ENCODE measurements at places on chromosomes 4 and X.

GRCh38 chrX:43898406-43899035 is 16.3 kb upstream of the MAOB start:
- no peak for DNase-seq

- no peak for DNase-seq
Measured at GRCh38 chrX:133726211-133726630, 259.2 kb downstream of the GPC3 start.

GRCh38 chr4:147103403-147103946 is 157.8 kb upstream of the TTC29 start:
- DNase-seq, result no peak

GRCh38 chr4:1590244-1590643 is 93.9 kb downstream of the FAM53A start:
- no peak for DNase-seq

GRCh38 chr4:74632634-74633033 is 161.7 kb downstream of the BTC start:
- no peak for DNase-seq

- DNase-seq, result no peak
Measured at GRCh38 chr4:113899271-113900070, 80.0 kb downstream of the ARSJ start.

DNA sequence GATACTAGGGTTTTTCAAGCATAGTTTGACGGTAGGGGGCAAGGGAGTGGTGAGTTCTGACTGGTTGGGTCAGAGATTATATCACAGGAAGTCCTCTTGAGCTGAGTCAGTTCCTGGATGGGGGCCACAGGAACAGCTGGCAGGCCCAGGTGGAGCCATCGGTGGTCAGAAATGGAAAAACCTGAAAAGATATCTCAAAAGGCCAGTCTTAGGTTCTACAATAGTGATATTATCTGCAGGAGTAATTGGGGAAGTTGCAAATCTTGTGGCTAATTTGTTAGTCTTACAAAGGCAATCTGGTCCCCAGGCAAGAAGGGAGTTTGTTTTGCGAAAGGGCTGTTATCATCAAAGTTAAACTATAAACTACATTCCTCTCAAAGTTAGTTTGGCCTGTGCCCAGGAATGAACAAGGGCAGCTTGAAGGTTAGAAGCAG is 159.3 kb downstream of the PTCHD1 start:
- DNase-seq, result no peak

DNA sequence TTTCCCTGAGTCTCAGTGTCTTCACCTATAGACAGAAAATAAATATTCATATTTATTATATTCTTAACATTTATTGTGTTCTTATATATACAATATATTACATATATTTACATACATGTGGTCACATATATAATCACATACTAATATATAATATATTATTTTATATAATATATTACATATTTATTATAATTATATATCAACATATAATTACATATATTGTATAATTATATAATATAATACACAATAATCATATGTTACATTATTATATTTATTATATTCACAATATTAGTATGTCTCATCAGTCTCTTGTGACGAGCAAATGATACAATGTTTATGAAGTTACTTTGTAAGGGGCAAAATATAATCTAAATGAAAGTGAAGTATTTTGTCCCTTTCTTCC is 87.7 kb downstream of the KDR start:
- DNase-seq, result no peak

DNA sequence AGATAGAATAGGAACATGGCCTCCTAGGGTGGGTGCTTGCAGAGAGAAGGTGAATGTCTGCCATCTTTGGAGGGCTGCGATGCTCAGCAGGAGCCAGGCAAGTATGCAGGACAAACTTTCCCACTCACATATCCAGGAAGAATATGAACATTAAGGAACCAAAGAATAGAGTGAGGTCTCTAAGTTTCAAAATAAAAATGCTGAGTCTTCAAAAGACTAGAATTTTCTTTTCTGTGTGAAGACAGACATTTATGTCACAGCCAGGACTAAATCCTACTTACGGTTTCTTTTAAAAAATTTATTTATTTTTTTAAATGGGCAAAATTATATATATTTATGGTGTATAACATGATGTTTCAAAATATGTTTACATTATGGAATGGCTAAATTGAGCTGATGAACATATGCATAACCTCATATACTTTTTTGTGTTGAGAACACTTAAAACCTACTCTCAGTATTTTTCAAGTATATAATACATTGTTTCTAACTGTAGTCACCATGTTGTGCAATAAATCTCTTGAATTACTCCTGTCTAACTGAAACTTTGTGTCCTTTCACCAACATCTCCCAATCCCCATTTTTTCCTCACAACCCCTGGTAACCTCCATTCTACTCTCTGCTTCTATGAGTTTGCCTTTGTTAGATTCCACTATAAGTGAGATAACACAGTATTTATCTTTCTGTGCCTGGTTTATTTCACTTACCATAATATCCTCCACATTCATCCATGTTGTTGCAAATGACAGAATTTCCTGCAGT is 177.8 kb upstream of the HAND2 start:
- DNase-seq, result no peak

DNA sequence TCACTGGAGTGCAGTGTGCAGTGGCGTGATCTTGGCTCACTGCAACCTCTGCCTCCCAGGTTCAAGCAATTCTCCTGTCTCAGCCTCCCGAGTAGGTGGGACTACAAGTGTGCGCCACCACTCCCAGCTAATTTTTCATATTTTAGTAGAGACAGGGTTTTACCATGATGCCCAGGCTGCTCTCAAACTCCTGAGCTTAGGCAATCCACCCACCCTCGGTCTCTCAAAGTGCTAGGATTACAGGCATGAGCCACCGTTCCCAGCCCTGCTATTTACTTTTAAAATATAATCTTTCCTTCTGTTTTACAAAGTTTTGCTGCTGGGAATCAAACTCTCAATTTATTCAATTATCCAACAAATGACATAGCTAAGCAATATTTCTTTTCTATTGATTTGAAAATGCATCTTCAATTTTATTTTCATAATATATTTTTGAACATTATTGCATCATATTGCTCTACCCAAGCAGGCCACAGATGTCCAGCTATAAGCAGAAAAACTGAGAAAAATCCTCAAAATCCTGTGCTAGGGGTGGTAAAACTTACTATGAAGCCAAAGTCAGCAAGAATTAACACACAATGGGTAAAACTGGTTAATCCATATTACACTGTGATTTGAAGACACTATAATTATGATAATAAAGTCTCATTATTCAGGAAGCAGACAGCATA is 5.2 kb downstream of the TIFA start:
- no peak for DNase-seq

GRCh38 chr4:143586080-143586479 is 72.6 kb downstream of the SMARCA5 start:
- DNase-seq, result no peak

- DNase-seq, result peak; percentile 39
Measured at GRCh38 chr4:102723511-102723910, 37.3 kb downstream of the MANBA start.

- DNase-seq, result peak; percentile 92
Measured at GRCh38 chr4:1712216-1713002, at the start of gene SLBP. SLBP (minus strand) TSS chr4:1712319; CDS start chr4:1712188, 131 bp downstream.

DNA sequence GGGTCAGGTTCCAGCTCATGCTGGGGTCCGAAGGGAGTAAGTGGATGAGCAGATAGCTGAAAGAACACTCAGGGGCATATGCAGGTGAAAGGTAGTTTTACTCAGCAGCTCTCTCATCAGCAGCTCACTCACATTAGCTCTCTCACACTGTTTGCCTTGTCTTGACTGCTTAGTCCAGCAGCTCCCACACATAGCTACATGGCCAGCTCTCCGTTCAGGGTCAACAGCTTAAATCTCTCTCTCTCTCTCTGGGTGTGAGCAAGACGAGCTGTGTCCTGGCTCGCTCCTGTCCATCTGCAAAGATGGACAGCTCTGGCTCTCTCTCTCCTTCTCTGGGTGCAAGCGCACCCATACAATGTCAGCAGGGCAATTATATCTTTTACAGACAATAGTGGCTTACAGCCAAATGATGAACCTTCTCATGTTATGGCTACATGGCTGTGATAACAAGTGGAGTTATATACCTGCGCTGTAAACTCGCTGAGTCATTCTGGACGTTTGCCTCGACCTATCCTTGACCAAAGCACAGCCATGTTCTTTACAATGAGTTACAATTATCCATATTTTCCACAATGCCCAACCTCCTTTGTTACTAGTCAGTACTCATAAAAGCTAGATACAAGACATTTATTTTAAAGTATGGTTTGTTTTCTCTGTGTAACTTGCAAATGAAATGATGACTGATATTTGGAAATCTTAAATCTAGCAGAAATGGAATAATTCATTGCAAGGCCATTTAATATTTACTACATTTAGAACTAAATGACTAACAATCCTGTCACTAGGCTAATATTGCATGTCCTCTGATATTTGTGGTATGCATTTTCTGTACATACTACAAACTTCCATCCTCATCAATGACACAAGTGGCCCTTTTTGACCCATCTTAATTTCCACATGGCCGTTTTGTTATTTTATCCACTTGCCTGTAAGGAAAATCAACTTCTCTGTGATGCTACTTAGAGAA is 9.3 kb downstream of the PAPSS1 start:
- DNase-seq, result no peak

GRCh38 chr4:81314196-81314896 is 99.3 kb upstream of the PRKG2 start:
- peak; percentile 27 for DNase-seq

DNA sequence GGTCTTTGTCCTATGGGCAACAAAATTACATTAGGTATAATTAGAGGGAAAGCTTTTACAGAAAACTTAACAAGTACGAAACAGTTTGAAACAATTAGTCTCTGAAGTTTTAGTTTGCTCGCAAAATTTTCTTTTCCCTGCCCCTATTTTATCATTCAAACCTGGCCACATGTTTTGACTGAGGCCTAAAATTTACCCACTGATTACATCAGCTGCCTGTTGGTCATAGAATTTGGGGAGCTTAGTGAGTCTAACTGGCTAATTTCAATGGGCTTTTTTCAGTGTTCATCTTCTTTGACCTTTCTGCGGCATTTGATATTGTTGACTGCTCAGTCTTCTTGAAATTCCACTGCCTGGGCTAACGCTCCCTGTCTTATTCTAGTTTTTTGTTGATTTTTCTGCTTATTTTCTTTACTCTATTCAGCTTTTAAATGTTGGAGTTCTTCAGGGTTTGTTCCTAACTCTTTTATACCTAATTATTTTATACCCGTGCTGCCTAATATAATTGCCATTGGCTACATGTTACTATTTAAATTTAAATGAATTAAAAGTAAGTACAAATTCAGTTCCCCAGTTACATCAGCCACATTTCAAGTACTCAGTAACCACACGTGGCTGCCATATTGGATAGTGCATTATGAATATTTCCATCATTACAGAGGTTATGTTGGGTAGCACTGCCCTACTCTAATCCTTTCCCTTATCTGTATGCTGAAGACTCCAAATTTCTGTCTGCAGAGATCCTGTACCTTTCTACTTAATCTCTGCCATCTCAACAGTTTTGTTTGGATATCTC is 87.5 kb downstream of the SNX25 start:
- DNase-seq, result no peak

DNA sequence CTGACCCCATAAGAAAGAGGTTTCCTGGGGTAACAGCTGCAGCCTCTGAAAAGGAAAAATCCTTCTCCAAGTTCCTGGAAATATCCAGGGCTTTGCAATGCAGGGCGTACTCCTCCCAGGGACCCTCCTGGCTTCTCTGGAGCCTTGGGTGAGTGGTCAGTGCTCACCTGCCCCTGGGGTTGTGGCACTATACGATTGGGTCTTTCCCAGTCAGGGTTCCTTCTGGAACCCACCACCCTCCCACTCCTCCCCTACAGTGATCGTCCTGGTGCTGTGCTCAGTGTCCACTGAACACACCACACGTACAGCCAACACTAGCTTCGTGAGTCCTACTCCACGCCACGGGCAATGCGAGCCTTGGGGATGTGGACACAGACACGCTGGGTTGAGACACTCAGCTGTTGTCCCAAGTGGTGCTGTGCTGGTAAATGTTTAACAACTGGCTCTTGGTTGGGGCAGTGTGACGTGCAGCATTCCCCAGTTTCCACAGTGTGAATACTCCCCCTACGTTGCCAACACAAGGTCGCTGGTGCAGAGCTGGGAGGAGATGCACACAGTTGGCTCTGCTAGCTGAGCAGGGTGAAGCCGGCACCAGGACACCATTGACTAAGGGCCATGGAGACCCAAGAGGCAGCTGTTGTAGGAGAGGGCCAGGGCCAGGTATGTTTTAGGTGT is 65.4 kb downstream of the HTRA3 start:
- no peak for DNase-seq

- DNase-seq, result no peak
Measured at GRCh38 chr4:128812442-128813235, 3.1 kb downstream of the JADE1 start.

GRCh38 chr4:6153874-6154273 is 46.5 kb downstream of the JAKMIP1 start:
- no peak for DNase-seq

DNA sequence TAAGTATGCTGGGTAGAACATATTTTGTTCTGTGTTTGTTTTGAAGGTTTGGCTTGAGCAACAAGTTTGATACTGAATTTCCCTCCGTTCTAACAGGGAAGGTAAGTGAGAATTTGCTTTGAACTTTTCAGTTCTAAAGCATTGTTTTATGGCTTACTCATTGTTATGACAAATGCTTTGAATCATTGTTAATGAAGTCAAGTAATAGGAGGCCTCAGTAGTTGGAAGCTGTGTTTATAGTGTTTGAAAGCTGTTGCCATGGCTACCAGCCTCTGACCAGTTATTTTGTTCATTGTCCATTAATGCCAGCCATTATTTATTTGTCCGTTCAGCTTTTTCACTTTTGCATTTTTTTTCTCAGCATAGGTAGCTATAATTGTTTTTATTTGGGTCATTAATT is 14.4 kb downstream of the CHIC1 start:
- DNase-seq, result no peak

DNA sequence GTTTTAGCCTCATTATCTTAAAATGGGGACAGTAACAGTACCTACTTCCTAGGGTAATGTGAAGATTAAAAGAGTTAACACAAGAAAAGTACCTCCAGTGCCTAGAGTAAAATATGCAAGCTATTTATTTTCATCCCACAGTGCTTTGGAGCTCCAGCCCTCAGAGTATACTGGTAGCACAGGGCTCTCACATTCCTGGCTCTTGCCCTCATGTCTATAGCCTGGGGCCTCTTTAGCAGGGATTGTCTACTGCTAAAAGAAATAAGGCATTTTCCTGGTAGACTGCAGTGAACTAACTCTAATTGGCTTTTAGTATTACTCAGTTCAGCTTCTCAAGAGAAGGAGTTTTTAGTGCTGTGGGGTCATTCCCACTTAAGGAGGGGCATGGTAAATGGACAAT is 60.8 kb downstream of the RRAGB start:
- DNase-seq, result no peak

DNA sequence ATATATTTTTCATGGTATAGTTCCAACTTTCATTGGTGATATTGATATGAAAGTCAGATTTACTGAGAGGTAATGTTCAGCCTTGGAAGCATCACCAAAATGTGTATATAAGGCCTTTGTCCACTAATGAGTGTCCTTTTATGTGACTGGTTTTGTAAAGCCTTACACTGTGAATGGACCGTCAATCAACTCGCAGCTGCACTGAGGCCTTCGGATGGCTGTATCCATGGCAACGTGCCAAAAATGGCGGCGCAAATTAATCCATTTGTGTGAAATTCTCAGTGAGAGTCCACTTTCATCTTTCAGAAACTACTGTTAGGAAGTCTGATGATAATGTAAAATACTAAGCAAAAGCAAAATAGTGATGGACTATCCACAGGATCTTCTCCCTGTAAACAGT is 131.7 kb downstream of the SPCS3 start:
- no peak for DNase-seq

Data from NCI-H2081 treated with DMSO at 0.1 percent for 48 hours (cell line).